ENCODE measurements at places on chromosomes 2 and 18.

DNA sequence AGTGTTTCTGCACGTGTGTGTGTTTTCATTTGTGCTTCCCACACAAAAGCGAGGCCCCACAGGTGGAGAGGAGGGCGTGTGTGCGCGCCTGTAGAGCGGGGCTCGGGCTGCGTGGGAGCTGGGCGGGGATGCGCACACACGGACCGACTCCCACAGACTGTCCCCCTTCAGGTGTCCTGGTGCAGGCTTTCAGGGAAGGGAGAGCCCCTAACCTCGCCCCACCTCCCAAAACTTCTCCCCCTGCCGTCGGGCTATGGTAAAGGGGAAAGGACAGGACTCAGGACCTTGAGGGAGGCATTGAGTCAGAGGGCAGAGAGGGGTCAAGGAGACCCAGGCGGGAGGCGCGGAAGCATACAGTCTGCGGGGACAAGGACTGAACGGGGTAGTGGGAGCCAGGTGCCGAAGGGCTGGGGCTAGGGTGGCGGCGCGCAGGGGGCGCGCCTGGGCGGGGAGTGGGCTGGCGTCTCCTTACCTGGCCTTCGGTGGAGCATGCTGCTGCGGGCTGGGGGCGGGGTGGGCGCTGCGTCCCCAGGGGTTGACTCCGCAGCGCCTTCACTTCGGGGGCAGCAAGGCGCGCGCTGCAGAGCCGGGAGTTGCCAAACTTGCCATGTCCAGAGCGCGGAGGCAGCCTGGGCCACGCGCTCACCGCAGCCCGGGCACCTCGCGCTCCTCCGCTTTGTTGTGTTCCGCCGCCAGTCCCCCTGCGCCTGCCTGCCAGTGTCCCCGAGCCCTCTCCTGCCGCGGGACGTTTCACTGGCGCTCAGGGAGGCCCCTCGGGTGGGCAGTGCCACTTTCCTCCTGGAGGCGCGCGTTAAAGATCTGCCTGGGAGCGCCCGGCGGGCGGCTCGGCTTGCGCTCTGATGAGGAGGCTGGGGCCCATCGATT is 302.0 kb downstream of the NCKAP5 start:
- DNase-seq = no peak

DNA sequence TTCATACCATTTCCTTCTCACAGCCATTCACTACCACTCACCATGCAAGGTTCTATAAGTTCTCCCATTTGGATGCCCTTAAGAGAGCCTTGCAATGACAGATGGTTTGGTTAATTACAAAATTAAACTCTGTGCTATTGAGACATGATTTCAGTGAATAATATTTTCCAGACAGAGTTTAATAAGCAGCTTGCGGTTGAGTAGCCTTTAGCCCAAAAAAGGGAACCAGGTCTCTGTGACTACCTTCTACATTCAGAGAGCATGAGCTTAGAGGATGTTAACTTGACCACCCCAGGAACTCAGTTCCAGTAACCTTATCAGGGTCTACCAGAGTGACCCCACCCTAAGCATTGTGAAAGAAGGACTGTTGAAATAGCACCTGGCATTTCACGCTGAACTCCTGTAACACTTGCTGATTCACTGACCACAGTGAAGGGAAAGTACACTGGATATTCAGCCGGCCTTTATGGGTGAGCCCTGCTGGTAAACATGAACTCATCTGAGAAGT is 1173.1 kb upstream of the ZEB2 start:
- no peak for DNase-seq

GRCh38 chr2:179487010-179487731 is 222.5 kb upstream of the SESTD1 start:
- no peak for DNase-seq

GRCh38 chr2:160239436-160239835 is 39.4 kb upstream of the ITGB6 start:
- no peak for DNase-seq

DNA sequence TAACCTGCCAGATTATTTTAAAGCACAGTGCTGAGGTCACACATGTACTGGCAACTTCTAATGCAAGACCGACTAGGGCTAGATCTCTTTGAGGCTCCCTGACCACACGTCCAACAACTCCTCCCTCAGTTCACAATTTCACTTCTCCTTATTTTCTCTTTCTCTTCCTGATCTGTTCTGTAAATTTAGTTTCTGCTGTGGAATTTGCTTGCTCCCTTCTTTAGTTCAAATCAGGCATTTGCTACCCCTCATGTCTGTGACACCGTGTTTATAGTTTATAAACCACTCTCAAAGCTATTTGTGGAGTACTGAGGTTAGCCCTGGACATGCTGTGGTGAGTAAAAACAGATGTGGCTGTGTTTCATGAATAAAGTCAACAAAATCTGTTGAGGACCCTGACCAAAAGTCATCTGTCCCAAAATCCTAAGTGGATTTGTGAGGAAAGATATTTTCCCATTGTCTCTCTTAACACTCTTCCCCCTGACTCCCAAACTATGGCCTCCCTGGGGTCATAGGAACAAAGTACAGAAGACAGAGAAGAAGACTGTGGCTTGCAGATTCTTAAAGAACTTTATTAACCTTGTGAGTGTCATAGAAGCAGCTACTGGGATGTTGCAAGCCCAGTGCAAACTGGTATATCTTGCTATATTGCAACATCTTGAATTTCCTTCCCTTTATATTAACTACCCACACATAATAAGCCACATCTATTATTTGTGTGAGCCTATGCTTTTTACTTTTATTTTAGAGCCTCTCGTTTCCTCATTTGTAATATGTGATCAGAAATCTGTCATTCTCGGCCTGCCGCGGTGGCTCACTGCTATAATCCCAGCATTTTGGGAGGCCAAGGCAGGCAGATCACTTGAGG is 3.5 kb upstream of the NAGK start:
- DNase-seq = no peak

- no peak for DNase-seq
These were observed 58.2 kb downstream of the TWSG1 start for GRCh38 chr18:9392726-9393125.

DNA sequence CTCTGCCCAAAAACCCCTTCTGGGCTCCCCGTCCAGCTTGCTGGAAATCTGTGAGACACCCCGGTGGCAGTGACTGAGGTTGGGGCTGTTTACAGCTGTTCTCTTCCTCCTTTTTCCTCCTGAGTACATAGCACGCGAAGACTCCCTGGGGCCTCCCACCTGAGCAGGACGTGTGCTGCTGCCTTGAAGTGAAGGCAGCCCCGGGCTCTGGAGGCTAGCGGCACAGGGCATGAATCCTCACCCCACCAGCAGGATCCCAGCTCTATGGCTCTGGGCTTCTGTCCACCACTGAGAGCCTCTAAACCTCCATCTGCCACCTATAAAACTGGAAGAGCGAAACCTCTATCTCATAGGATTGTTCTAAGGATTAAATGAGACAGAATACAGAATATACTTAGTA is 182.5 kb downstream of the TMEM163 start:
- no peak for DNase-seq

- no peak for DNase-seq
These were observed 3.4 kb downstream of the KLF7 start for GRCh38 chr2:207162316-207162715.

- DNase-seq = no peak
These were observed 111.3 kb downstream of the PLCL1 start for GRCh38 chr2:197915548-197916265.

- DNase-seq = no peak
These were observed 333.7 kb downstream of the CYP26B1 start for GRCh38 chr2:71813807-71814470.
